ENCODE measurements at places on chromosomes 3 and 15.
A peak's percentile ranks its signal among the peaks of the same experiment; 100 is the strongest.

DNA sequence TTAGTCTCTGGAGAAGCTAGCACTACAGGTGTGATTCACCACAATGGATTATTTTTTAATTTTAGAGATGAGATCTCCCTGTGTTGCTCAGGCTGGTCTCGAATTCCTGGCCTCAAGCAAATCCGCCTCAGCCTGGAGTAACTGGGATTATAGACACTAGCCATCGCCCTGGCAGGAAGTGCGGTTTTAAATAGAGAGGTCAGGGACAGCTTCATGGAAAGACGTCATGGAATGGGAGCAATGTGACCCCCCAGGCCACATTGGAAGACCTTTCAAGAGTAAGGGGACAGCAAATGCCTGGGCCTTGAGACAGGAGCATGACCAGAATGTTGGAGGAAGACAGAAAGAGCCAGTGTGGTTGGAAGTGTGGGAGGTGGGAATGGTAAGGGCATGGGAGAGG is 2.2 kb upstream of the ISG20 start:
- no peak for DNase-seq

- DNase-seq: no peak
Measured at GRCh38 chr15:42510258-42511006, 15.0 kb downstream of the SNAP23 start.

DNA sequence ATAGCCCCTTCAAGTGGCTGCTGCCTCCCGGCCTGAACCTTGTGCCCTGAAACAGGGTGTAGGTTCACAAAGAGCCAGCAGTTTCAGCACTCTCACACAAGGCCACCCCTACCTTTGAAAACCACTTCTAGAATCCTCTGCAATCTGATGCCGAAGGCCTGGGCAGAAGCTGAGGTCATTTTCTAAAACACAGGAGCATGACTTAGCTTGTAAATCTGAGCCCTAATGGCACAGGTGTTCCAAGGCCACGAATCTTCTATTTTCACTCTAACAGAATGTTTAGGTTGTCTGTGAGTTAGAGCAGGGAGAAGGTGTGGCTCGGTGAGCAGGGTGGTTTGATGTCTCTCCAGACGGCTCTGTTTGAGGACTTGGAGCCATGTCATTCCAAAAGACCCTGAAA is 62.3 kb downstream of the SYNM start:
- DNase-seq: no peak

DNA sequence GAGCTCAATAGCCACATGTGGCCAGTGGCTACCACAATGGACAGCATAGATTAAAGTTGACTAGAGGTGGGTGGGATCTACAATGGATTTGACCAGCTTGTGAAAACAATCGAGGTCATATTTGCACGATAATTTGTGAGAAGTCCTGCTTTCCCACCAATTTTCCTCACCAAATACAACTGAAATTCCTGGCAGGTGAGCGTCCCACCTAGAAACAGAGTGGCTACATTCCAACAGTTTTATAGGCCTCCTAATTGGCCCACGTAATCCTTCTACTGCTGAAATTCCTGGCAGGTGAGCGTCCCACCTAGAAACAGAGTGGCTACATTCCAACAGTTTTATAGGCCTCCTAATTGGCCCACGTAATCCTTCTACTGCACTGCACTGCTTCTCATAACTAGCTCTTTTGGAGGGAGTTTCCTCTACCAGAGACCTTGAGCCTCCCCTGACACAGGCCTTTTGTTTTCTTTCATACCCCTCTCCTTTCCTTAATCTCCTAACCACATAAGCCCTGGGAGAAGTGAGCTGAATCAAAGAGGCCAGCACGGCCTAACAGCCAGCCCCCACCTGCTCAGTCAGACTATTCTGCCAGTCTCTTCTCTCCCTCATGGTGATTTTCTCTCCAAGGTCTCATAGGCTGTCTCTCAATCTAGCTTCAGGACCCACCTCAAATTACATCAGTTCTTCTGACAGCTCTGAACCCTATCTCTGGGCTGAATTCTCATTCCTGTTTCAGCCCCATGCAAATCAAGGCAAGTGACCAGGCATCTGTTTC is 80.2 kb downstream of the BFSP2 start:
- no peak for DNase-seq

DNA sequence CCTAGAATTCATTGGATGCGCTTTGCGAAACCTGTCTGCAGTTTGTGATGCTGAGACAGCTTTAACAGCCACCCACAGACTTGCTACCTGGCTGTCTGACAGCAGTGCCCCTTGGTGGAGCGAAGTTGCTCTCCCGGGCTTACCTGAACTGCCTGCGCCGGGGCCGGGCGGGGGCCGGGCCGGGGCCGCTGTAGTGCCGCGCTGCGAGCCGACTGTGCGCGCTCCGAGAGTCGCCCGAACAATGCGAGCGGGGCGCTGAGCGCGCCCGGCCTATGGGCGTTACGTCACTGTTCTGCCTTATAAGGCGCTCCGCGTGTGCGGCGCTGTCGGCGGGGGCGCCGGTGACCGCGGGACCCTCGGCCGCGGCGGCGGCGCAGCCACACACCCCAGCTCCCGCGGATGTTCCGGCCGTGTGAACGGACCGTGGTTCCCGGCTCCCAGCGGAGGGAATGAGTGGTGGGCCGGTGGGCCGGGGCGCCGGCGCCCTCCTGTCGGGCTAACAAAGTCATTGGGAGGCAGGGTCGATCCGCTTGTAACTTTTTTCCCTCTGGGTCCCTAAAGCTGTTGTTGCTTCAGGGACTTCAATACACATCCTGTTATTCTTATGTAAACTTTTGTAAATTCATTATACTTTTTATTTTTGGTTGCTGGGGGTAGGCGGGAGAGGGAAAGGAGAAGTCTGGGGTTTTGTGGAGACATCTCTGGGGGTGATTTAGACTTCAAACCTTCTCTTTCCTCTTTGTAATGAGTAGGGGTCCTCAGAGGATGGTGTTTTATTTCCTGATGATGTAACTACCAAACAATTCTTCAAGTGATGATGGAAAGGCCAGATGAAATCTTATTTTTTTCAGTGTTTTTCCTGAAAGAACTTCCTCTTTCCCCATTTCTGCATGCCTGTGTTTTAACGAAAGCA is 58.5 kb downstream of the CMSS1 start:
- DNase-seq: peak; percentile 55

DNA sequence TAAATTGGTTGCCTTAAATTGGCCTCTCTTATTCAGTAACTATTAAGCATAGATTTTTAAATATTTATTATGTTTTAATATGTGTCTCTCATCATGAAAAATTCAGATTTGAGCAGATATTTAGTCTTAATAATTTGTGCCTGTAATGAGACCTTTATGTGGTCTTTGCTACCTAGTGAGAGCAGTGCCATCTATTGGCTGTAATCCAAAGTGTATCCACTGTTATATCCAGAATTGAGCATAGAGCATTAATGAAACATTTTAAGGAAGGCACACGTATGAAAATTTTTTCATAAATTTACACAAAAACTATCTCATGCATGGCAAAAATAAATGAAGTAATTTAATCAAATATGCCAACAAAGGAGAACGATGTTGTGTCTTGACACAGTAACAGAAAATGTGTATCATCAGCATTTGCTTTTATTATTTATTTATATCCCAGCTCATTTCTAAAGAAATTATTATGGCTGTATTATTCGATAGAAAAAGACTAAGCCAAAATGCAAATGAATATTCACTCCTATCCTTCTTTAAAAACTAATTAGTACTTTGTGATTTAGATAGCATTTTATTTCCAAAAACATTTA is 203.5 kb downstream of the RSRC1 start:
- no peak for DNase-seq

GRCh38 chr3:43176666-43177065 is 70.8 kb upstream of the POMGNT2 start:
- no peak for DNase-seq

GRCh38 chr15:60026555-60026954 is 22.4 kb downstream of the FOXB1 start:
- no peak for DNase-seq

GRCh38 chr15:77022646-77023575 is 28.0 kb downstream of the PSTPIP1 start:
- DNase-seq: no peak

DNA sequence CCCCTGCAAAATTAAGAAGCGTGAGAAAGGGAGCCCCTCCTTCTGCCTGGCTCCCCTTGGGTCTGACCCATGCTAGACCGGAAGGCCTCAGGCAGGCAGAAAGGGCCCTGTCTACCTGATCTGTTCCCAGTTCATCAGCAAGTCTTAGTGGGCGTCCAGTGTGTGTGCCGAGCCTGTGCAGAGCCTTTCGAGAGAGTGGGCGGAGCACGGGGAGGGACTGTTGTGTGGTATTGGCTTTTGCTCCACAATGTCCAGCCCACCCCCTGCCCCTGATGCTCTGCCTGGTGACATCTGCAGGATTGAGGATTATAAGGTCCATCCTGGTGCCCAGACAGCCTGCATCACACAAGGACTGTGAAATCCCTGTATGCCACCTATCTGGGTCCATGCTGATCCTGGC is 82.9 kb downstream of the CHDH start:
- DNase-seq: no peak

DNA sequence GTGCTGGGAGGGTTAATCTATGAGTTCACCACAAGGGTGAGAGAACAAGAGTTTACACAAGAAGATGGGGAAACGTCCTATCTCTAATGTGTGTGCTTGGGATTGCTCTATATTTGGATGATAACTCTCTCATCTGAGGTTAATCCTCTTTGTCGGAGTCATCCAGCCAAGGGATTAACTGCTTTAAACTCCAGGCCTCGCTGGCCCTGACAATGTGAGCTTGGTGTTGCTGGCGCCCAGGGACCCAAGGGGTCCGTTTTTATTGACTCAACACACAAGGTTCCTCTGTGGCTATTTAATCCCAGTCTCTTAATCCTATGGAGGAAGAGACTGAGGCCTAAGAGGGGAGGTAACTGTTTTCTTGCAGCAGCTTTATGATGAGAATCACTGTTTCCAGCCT is 14.2 kb downstream of the SV2B start:
- DNase-seq: no peak

GRCh38 chr3:126373146-126373613 is 16.0 kb upstream of the KLF15 start:
- DNase-seq: no peak

GRCh38 chr3:43180694-43181093 is 74.8 kb upstream of the POMGNT2 start:
- no peak for DNase-seq

- DNase-seq: no peak
Measured at GRCh38 chr15:60358935-60359682, 38.7 kb downstream of the ANXA2 start.

- DNase-seq: no peak
Measured at GRCh38 chr15:63283126-63283525, 5.7 kb downstream of the APH1B start.

GRCh38 chr3:38578081-38578475 is 71.4 kb downstream of the SCN5A start:
- DNase-seq: no peak

- DNase-seq: no peak
Measured at GRCh38 chr3:44185396-44185915, 56.2 kb upstream of the TOPAZ1 start.

- DNase-seq: no peak
Measured at GRCh38 chr15:58517682-58518525, 86.1 kb downstream of the LIPC start.

- DNase-seq: no peak
Measured at GRCh38 chr15:25022233-25022632, 67.4 kb downstream of the SNRPN start.

DNA sequence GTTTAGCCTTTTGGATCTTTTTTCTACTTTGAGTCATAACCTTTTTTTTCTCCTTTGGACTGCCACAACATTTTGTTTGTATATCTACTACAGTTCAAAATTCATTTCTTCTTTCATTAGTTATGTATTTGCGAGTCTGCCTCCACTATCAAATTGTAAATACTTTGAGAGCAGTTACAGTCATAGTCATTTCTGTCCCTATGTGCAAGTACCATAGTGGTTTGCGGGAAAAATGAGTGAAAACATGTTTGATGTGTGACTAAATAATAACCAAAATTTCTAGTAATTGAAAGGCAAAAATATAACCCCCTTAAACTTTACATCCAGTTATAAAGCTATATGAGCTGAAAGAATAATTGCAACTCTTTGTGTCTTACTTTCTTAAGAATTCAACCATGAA is 45.8 kb upstream of the CCDC50 start:
- DNase-seq: no peak

DNA sequence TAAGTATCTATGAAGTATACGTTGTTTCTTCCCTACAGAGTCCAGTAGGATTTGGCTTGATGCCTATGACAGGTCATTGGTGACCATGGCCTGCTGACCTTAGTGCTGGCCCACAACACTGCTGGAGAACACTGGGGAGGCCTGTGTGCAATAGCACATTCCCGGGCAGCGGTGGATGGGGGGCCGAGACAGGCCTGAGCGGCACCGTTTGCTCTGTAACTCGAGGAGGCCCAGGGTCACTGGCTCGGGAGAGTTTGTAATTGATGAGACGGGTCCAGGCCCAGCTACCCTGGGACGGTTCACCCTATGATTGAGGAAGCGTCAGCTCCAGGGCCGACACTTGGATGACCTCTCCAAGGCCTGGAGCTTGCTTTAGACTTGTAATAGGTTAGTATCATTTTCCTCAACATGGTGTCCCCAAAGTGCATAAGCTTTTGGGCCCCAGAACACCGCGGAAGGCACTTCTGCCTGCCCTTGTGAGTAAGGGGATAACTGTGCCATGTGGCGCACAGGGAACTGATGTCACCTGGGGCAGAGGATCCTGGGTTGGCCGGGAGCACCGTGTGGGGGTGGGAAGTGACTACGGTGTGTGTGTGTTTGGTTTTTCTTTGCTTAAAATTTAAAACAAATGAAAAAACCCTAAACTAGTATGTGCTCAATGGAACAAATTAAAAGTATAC is 12.0 kb downstream of the TRPM1 start:
- no peak for DNase-seq

GRCh38 chr3:13193320-13194284 is 120.4 kb upstream of the IQSEC1 start:
- DNase-seq: no peak

- DNase-seq: no peak
Measured at GRCh38 chr3:74443102-74443501, 171.4 kb downstream of the CNTN3 start.

DNA sequence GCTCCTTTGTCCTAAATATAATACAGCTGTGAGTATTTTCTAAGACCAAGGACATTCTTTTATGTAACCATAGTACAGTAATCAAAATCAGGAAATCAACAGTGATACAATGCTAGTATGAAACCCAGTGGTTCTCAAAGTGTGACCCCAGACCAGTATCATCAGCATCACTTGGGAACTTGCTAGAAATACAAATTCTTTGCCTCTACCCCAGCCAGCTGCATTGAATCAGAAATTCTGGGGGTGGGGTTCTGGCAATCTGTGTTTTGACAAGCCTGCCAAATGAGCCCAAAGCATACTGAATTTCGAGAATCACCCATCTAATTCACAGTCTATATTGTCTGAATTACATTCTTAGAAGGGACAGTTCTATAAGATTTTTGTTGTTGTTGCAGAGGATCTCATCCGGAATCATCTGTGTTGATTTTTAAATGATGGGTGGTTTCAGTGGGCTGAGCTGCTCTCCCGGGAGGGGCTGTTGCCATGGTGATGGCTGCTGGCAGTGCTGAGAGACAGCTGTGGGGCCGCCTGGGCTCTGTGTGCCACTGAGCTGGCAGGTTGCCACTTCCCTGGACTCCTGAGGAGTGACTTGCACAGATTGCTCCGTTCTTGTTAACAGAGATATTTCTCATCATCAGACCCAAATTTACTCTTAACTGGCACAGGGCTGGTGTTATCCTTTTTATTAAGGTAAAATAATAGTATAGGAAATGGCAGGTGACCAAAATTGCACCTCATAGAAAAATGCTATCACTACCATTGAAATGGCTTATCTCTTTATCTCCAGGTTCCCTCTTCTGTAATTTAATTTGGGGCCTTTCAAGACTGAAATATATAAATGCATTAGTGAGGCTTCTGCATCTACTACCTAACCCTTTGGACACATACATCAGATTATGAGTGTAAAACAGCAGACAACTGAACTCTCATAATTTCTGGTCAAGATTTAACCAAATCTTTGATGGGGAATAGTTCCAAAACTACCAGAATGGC is 56.5 kb downstream of the NEK11 start:
- no peak for DNase-seq
